Hindlimb muscle (tissue), 1 donor: ENCODE measurements at places on chromosomes 11 and 22.

- peak; percentile 51 for DNase-seq
Measured at GRCh38 chr11:74138572-74138971, 32.2 kb downstream of the C2CD3 start.

DNA sequence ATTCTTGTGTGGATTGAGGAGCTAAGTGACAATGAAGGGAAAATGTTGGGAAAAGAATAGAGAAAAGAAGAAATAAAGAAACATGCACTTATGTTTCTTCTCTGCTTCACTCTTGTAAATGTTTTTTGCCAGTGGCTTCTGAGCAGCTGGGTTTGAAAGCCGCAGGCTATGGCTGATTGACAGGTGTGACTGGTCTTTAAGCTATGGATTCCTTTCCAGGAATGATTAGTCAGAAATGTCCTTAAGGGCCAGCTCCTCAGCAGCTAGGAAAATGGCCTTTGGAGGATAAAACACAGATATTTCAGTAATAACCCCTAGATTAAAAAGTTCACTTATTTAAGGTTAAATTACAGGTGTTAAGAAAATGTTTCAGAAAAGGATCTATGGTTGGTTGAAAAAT, 6.5 kb upstream of the USP28 start:
- DNase-seq = no peak

DNA sequence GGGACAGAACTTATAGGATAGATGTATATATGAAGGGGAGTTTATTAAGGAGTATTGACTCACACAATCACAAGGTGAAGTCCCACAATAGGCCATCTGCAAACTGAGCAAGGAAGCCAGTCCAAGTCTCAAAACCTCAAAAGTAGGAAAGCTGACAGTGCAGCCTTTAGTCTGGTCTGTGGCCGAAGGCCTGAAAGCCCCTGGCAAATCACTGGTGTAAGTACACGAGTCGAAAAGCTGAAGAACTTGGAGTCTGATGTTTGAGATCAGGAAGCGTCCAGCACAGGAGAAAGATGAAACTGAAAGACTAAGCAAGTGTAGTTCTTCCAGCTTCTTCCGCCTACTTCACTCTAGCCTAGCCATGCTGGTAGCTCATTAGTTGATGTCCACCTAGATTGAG, 799.6 kb upstream of the ARHGAP42 start:
- DNase-seq = peak; percentile 8

DNA sequence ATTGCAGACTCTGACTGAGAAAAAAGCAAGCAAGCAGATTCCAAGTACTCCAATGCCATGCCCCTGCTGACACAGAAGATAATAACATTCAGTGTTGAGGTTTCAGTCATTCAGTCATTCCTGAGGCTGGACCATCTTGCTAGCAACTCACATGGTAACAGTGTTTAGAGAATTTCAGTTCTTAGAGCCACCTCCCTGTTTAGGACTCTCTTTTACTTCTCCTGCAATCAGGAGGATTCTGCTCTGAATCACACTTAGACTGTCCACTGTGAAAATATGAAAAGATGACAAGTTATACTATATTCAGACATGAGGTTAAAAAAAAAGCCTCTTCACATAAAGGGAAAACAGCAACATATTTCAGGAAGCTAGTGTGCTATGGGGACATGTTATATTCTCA, 183.9 kb upstream of the CTSC start:
- DNase-seq = no peak

- DNase-seq = peak; percentile 63
Measured at GRCh38 chr11:133821776-133822175, 23.5 kb downstream of the SPATA19 start.
